Glutamatergic neuron (in vitro differentiated cells): ENCODE measurements at places on chromosomes 2 and 18.
A peak's percentile ranks its signal among the peaks of the same experiment; 100 is the strongest.

DNA sequence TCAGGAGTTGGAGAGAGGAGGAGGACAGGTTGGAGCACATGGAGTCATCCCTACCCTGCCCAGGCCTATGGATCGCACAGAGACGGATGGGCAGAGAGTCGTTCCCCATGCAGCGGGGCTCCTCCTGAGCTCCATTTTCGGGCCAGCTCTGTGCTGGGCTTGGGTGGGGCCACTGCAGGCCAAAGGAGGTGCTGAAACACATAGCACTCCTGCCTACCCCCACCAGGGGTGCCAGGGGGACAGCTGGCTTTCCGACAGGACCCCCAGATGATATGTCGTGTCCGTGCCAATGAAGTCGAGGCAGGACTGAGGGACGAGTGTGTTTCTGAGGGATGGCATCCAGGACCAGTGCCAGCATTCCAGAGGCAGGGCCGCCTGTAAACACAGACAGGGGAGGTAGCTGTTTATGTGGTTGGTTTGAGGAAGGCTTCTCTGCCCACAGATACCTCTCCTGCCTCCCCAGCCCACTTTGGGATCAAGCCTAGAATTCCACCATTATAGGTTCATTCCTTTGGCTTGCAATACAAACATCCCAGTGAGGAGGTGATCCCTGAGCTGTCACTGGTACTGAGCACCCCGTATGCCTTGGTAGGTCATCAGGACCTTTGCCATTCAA lies 116.6 kb downstream of the GLI2 start:
- no peak for DNase-seq

GRCh38 chr18:9706081-9706935 lies 1.8 kb upstream of the RAB31 start:
- no peak for DNase-seq

GRCh38 chr2:158747281-158747680 lies 47.8 kb upstream of the DAPL1 start:
- no peak for DNase-seq

DNA sequence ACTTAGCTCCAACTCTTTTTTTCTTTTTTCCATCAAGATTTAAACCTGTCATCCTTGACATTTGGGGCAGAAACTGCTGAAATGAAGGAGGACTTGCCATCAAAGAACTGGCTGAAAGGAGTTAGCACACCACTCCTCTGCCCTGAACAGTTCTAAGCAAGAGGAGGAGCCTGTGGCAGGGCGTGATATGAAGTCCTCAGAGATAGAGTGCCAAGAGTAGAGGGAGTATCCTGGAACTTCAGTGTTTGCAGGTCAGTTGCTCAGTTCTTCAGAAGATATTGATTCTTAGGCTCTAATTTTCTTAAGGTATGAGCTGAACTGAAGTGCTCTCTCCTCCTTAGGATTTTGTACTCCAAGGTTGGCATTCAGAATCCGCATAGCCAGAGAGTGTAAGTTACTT lies 15.2 kb downstream of the NABP1 start:
- DNase-seq: no peak

DNA sequence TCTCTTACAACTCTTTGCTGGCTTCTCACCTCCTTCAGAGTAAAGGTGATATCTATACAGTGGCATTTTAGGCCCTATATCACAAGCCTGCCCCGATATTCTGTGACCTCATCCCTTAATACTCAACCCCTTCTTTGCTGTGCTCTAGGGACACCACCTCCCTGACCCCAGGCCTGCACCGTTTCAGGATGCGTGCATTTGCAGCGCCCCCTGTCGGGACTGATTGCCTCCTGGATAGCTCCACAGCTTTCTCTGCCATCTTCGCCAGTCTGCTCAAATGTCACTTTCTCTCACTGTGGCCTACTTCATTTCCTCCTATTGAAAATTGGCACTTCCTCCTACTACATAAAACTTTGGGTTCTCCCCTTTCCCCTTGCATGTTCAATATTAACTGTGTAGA lies 289.6 kb downstream of the SOCS6 start:
- peak; percentile 80 for DNase-seq

GRCh38 chr2:134273256-134273983 lies 19.5 kb downstream of the MGAT5 start:
- no peak for DNase-seq

DNA sequence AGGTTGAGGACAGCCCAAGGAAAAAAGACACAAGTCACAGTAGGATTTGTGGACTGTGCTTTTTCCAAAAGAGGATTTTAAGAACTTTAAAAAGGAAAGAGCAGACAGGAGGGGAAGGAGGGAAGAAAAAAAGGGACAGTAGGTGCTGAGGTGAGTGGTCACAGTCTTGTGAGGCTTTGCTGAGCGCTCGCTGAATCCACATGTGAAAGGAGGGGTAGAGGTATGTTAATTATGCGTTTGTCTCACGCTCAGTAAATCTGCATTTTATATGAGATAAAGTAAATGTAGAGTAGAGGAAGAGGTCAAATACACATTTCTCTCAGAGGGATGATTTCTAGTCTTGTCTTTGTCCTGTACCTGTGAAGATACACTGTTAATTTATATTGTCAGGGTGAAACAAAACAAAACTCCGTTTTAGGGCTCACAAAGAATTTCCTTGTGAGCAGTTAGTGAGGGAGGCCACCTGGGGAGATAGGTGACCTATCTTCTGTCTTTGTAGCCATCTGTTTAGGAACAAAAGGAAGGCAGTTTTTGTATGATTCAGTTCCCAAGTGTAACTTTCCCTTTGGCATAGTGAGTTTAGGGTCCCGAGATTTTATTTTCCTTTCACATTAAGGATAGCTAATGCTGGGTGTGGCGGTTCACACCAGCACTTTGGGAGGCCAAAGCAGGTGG lies 25.3 kb downstream of the GNAL start:
- no peak for DNase-seq

GRCh38 chr18:77130229-77131099 lies 2.1 kb downstream of the MBP start:
- DNase-seq: no peak
